CD4-positive, alpha-beta T cell (primary cell): ENCODE measurements at places on chromosomes 12 and 14. TPM values are rescaled to one million over a fixed set of nuclear protein-coding genes. Genes with fewer than 3 reads are reported as not detected.

Gene RHEBL1
- 5.1 TPM for total RNA-seq

DNA sequence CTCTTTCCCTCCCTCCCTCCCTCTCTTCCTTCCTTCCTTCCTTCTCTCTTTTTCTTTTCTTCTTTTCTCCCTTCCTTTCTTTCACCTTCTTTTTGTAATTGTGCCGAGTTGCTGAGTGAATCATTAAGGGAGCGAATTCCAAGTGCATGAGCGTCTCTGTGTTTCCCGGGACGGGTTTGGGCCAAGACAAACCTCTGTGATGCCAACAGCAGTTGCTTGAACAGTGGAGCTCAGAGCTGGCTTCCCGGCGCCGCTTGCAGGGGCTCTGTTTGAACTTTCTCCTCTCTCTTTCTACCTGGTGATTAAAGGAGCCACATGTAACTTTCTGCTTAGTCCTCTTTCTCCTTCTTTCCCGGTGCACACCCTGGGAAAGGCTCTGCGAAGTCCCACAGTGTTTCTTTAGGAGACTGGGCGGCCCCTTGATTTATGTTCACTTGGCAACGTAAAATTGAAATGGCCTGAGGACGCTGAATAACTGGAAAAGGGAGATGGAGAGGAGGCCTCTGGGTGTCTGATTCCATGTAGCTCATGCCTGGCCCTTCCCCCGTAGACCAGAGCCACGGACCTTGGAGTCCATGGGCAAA, 33.7 kb upstream of the MAP1LC3B2 start:
- H3K4me3 ChIP-seq = no peak overlapping the region
- peaks cover 6% of the 10 kb centered on the region for H3K4me1 ChIP-seq

DNA sequence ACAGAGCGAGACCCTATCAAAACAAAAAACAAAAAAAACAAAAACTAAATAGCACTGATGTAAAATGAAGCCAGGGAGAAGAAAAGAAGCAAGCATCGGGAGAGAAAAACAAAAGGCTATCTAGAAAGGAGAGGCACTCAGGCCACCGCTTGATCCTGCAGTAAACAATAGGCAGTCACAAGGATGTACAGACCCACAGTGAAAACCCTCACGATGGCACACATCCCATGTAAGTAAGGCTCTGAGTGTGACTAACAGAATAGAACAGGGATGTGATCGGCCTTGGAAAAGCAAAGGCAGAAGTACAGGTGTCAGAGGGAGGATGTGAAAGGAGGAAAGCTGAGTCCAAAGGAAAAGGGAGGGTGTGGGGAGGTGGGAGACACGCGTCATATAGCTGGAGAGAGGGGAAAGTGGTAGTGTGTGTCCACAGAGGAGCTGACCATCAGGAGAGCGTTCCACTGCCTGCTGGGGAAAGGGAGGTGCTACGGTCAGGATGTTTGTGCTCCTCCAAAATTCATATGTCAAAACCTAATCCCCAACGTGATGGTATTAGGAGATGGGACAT, 31.5 kb downstream of the CAMKK2 start:
- H3K36me3 ChIP-seq = peaks cover 44% of the 10 kb centered on the region
- H3K4me1 ChIP-seq = no peaks in the 10 kb centered on the region
- no peak for DNase-seq
- no peak overlapping the region for H3K27ac ChIP-seq

DNA sequence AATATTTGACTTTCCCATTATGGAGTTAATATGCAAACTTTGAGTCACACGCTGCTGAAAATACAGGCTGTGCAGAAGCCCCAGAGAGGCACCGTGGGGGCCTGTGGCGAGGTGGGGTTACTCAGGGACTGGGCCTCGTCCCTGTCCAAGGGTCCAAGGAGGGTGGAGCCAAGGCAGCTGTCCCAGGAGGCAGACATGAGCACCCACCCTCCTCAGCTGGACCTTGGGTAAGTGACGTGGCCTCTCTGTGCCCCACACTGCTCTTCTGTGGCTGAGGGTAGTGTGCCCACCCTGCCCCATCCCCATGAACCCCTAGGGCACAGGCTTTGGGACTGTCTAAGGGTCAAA, 39.4 kb downstream of the FAM222A start:
- H3K27me3 ChIP-seq = no peaks in the 10 kb centered on the region
- H3K36me3 ChIP-seq = no peaks in the 10 kb centered on the region
- no peaks in the 10 kb centered on the region for H3K4me1 ChIP-seq
- no peak overlapping the region for H3K4me3 ChIP-seq
- no peak overlapping the region for H3K27ac ChIP-seq

- no peak for DNase-seq
- H3K4me1 ChIP-seq = peaks cover 19% of the 10 kb centered on the region
- no peaks in the 10 kb centered on the region for H3K27me3 ChIP-seq
Observed at GRCh38 chr14:57391517-57392195, 1.3 kb downstream of the NAA30 start.

Gene SERPINA1
- total RNA-seq = 4.3 TPM

Gene CMKLR1
- not detected for total RNA-seq

Gene HOXC11
- not detected for total RNA-seq

GRCh38 chr14:50955373-50956043, 11.2 kb upstream of the PYGL start:
- no peak overlapping the region for H3K27ac ChIP-seq
- no peak for DNase-seq
- no peaks in the 10 kb centered on the region for H3K4me1 ChIP-seq
- H3K27me3 ChIP-seq = no peaks in the 10 kb centered on the region

Gene ANKRD33
- total RNA-seq = not detected

Gene INSM2
- total RNA-seq = not detected

Gene PIANP
- total RNA-seq = 0.99 TPM
